Head of caudate nucleus (tissue), 42 donors: ENCODE measurements at places on chromosomes 16 and 17.
A peak's percentile ranks its signal among the peaks of the same experiment; 100 is the strongest.

- no peak for DNase-seq
Observed at GRCh38 chr17:21689604-21690003, 2.7 kb upstream of the KCNJ18 start.

GRCh38 chr17:56319531-56319930, 166.3 kb downstream of the ANKFN1 start:
- DNase-seq, result no peak

DNA sequence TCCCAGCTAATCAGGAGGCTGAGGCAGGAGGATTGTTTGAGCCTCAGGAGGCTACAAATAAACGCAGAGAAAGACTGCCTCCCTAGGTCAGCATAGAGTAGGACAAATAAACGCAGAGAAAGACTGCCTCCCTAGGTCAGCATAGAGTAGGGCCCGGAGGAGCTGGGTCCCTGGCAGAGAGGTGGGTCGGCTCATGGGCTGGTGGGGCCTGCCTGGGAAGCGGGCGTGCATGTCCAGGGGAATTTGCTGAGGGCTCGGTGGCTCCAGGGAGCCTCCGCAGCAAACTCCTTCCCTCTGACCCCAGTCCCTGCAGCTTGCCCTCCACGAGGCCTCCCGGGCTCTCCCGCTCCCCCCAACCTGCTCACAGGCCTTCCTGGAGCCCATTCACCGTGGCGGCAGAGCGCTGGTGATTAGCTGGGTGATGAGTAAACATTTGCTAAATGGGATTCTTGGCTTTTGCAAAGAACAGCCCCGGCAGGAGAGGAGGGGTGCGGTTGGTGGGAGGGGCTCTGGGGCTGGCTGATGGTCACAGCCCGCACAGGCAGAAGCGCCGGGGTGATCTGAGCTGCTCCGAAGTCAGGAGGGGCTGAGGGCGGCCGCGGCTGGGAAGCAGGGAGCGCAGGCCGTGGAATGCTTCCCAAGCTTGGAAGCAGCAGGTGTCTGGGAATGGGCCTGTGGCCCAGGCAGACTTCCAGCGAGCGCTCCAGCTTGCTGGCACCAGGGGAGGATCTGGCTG, 93.1 kb downstream of the RTN4RL1 start:
- DNase-seq, result peak; percentile 40

DNA sequence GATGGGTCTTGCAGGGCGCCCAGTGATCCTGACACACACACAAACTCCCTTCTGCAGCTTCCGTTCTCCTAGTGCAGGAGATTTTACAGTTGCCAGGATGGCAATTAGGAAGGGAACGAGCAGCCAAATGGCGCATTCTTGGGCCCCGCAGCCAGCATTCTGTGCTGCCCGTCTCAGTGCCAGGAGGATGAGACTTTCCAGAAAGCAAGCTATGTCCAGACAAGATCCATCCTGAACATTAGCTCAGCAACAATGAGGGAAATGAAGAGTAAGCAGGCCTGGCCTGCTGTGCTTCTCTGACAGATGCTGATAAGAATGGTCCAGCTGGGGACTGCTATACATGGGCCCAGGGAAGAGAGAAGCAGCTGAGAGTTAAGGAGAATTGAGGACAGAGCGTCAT, 16.5 kb downstream of the SPPL2C start:
- no peak for DNase-seq

DNA sequence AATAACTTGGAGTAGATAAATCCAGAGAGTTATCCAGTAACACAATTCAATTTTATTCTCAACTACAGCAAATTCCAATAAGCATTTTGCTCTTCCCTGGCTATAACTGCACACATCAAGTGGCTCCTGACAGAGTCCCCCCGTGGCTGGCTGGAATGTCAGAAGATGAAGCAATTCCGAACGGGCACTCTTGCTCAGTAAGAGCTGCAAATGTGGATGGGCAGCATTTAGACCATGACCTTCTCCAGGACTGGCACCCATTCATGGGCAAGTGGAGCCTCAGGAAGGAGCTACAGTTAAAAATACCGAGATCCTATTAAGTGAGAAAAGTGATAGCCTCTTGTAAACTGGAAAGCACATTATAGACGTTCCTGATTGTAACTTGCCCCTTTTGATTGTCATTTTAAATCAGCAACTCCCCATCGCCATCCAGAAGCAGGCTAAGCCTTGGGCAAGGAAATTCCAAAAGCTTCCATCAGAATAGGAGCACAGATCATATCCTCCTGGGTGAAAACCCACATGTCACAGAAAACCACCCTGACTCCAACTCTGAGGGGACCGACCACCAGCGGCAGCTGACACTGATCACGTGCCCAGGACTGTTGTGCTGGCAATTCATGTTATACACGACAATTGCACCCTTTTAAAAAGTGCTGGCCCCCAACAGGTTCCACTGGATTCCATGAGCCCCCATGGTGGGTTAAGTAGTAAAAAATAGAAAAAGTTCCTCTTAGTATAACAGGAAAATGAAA, 7.1 kb downstream of the UBE2O start:
- no peak for DNase-seq

- no peak for DNase-seq
Observed at GRCh38 chr16:72511171-72511570, 339.2 kb upstream of the PMFBP1 start.

DNA sequence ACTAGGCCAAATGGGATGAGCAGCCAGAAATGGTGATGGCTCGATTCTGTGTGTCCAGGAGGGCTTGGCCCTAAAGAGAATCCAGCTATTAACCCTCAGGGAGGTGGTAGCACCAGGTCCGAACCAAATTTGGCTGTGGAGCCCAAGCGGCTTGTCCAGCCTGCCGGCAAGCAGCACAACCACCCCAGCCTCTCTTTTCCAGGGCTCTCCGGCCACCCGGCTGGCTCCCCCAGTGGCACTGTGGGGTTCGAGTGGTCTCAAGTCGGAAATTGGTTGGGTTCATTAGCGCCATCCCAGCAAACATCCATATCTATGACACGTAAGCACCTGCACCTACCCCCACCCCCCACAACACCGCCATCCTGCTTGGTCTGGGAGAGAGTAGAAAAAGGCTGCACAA, 35.4 kb downstream of the PLCD3 start:
- DNase-seq, result no peak

- DNase-seq, result no peak
Observed at GRCh38 chr17:73639322-73639721, 4.9 kb downstream of the SDK2 start.
